ENCODE measurements at places on chromosomes 6 and 20.

DNA sequence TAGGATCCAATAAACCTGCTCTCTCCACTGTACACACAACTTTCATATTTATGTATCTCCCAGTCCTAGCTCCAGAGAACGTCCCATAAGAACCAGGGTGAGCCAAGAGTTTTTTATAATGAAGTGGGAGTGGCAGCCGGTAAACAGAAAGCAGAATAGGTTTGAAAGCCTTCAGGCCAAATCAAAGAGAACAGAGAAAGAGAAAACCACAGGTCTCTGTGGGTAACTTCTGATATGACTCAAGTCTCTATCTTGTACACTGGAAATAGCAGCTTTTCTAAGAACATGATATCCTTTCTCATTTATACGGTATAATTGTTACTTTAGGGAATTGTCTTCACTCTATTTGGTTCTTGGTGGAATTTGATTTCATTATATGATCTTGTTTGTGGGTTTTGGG lies 273.6 kb downstream of the PACRG start:
- no peak for DNase-seq

GRCh38 chr6:161876231-161876630 lies 602.4 kb upstream of the AGPAT4 start:
- no peak for DNase-seq

DNA sequence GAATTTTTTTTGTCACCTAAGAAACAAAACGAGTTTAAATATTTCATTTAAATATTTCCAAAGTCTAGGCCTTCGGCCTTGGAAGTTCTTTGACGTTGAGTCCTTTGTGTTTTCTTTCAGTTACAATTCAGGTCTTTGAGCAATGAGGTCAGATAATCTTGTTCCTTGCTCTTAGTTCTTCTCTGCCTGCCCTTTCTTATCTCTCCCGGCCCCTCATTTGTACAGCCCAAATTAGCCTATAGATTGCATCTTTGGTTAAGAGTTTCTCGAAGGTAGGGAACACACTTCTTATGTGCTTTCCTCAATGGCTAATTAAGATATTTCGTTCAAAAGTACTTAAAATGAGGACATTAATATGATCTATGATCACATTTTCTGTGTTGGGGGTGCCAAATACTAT lies 18.5 kb downstream of the RPS12 start:
- no peak for DNase-seq

DNA sequence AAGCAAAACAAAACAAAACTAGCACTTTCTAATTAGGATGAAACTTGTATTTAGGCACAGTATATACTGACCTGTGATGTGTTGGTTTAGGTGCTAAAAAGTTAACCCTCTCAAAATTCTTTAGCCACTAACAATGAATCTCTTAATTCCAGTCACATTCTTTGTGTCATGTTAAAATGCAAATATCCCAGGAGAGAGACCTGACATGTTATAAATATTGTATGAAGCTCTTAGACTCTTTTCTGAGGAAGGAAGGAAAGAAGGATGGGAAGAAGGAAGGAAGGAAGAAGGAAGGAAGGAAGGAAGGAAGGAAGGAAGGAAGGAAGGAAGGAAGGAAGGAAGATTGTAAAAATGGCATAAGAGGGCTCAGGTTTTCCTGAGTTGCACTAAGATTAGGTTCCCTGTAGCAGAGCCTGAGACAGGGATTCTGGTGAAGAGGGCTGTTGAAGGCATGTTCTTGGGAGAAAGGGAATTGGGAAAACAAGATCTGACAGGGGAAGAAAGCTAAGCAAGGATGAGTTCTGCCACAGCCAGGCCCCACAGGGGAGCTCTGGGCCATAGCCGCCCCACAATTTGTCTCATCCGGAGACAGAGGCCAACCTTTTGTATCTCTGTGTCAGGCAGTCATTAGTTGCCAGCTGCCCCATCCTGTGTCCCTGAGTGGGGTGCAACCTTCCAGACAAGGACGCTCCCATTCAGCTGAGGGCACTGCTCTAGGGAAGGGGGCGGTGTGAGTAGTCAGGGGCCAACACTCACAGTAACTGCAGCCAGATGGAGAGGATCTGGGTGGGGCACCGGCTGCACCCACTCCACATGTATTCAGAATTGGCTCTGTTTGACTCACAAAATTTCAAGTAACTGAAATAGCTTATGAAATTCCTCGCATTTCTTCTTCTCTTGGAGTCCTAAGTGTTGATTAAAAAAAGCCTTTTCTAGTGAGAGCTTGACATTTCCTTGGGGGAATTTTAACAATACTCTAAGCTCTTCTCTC lies 189.3 kb upstream of the ARG1 start:
- no peak for DNase-seq

DNA sequence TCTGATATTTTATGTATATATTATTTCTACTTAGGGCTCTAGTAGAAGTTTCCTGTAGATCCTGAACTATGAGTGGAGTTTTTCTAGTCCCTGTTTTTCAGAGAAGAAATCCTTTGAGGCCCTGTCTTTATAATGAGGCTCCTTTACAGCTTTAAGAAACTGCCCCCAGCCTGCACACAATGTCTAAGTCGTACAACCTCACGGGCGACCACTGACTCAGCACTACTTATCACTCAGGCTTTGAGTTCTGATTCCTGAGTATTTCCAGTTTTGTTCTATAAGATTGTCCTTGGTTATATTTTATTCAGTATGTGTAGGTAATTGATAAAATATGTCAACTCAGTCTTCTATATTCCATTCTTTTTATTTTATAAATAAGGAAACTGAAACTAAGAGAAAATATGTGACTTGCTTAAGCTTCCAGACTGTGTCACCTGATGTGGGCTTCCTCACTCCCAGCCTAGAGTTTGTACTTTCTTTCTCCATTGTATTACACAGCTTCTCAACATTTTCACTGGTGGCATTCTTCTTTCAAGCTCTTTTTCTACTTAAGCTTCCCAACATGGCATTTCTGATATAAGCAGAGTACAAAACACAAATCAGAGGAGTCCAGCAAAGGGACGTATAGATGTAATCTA lies 167.0 kb downstream of the TBX18 start:
- DNase-seq = no peak

DNA sequence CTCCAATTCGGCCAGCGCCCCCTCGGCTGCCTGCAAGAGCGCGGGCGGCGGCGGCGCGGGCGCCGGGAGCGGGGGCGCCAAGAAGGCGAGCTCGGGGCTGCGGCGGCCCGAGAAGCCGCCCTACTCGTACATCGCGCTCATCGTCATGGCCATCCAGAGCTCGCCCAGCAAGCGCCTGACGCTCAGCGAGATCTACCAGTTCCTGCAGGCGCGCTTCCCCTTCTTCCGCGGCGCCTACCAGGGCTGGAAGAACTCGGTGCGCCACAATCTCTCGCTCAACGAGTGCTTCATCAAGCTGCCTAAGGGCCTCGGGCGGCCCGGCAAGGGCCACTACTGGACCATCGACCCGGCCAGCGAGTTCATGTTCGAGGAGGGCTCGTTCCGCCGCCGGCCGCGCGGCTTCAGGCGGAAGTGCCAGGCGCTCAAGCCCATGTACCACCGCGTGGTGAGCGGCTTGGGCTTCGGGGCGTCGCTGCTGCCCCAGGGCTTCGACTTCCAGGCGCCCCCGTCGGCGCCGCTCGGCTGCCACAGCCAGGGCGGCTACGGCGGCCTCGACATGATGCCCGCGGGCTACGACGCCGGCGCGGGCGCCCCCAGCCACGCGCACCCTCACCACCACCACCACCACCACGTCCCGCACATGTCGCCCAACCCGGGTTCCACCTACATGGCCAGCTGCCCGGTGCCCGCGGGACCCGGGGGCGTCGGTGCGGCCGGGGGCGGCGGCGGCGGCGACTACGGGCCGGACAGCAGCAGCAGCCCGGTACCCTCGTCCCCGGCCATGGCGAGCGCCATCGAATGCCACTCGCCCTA lies 963 bp downstream of the FOXF2 start:
- no peak for DNase-seq

All from HTR-8/SVneo (cell line).